ENCODE measurements at places on chromosomes 1 and 21. TPM values are rescaled to one million over a fixed set of nuclear protein-coding genes. Genes with fewer than 3 reads are reported as not detected.

GRCh38 chr21:21286170-21286798 is 288.1 kb downstream of the NCAM2 start:
- DNase-seq, result no peak

The ZNF692 gene
- 14.7 TPM for total RNA-seq

The LCE1A gene
- not detected for total RNA-seq

The ZFP69B gene
- total RNA-seq, result 6.6 TPM

GRCh38 chr1:219657186-219657585 is 44.3 kb upstream of the ZC3H11B start:
- no peak for DNase-seq

DNA sequence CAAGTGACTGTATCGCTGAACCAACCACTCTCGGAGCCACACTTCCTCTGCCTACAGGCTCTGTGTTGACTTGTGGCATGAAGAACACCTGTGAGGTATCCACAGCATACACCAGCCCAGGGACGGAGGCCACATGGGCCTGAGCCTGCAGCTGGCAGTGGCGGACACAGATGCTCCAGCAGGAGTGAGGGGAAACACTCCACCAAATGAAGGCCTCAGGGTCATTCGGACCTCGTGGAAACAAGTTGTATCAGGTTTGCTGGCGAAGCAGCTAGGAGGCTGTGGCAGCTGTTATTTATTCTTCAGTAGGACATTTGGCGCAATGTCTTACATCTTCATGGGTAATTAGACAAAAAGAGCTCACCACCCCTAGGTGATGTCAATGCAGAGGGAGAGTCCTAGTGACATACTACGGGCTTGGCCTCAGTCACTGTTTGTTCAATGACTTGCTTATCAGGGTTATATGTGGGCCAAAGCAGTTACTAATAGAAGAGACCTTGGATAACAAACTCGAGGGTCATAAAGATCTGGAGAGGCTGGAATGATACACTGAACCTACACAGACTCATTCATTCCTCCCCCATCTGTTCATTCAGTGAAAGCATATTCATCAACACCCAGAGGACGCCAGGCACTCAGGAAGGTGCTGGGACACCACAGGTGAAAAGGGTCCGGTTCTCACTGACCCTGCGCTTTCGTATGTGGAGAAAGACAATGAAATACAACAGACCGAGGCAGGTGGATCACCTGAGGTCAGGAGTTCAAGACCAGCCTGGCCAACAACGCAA is 11.6 kb upstream of the ETS2 start:
- DNase-seq, result no peak

GRCh38 chr21:29130270-29130969 is at the start of gene MAP3K7CL:
MAP3K7CL (plus strand) TSS chr21:29130644; CDS start chr21:29133345, 2,701 bp downstream.
- no peak for DNase-seq

The CFAP126 gene
- total RNA-seq, result not detected

The S100A2 gene
- total RNA-seq, result 26.2 TPM

The OR2L2 gene
- 0.11 TPM for total RNA-seq

- DNase-seq, result no peak
These were observed 12.2 kb downstream of the SMAP2 start for GRCh38 chr1:40385437-40386358.

The UBE2U gene
- not detected for total RNA-seq

GRCh38 chr1:205239078-205239477 is 11.3 kb downstream of the TMCC2 start:
- no peak for DNase-seq

The HRNR gene
- total RNA-seq, result not detected

The HEYL gene
- total RNA-seq, result 7.9 TPM

DNA sequence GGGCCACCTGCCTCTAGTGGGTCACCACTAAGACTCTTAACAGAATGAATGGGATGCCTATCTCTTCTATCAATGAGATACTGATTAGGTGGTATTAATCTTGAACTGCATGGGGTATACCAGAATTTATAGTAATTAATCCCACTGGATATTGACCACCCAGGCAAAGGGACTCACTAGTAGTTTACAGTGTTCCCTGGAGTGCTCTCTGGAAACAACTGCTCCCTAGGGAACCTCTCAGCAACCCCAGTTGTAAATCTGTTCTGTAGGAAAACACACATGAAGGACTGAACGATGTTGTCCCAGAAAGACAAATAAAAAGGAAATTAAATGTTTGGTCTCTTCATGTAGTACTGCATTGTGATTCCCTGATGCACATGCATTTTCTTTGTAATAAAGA is 430.5 kb downstream of the HLX start:
- DNase-seq, result no peak

DNA sequence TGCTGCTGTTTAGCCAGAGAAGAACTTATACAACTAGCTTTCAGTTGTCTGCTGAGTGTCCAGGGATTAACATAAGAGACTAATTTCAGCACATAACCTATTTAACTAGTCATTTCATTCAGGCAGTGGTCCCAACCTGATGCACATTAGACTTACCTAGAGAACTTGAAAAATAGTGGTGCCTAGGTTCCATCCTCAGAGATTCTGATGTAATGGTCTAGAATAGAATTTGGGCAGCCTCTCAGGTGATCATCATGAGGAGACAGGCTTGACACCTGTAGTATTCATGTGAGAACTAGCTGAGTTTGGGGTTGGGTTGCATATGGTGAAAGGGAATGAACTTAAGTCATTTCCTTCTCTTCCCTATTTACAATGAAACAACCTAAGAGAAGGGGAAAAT is 24.8 kb downstream of the CNST start:
- DNase-seq, result no peak

- DNase-seq, result no peak
These were observed 10.6 kb downstream of the PPP1R15B start for GRCh38 chr1:204400882-204401510.

DNA sequence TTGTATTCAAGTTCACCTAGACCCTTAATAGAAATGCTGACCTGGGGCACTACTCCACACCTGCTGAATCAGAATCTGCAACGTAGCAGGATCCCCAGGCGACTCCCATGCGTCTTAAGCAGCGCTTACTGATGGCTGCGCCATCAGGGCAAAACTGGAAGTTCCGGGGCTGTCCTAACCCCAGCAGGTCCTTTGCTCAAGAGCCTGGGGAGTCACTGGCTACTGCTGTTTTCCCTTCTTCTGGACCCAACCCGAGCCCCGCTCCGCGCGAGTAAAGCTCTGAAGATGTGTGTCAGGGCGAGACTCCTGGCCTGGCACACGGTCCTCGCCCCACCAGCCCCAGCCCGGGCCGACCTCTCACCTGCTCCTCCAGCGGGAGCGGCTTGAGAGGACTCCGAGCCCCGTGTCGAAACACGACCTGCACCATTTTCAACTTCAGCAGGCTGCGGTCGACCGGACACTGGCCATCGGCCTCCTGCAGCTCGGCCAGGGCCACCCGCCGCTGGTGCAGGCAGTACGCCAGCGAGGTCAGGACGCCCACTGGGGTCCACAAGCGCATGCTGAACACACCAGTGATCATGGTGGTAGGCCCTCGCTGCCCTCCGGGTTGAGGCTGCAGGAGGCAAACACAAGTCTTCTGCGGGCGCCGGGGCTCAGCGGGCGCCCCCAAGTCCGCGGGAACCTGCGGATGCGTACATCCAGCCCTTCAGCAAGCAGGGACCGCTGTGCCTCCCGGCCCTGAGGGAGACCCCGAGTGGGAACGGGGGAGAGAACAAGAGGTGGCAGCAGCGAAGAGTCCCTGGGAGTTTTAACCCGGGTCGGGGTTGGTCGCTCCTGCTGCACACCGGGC is 630 bp downstream of the ACP6 start:
- DNase-seq, result no peak
